Stimulated activated CD4-positive, alpha-beta T cell treated with anti-CD3 and anti-CD28 coated beads, TNF-alpha, amount 100 ng/mL, for 1 hour (primary cell): ENCODE measurements at places on chromosomes 12 and 14.

GRCh38 chr12:107283652-107284051 lies 190.3 kb upstream of the CRY1 start:
- DNase-seq, result no peak

DNA sequence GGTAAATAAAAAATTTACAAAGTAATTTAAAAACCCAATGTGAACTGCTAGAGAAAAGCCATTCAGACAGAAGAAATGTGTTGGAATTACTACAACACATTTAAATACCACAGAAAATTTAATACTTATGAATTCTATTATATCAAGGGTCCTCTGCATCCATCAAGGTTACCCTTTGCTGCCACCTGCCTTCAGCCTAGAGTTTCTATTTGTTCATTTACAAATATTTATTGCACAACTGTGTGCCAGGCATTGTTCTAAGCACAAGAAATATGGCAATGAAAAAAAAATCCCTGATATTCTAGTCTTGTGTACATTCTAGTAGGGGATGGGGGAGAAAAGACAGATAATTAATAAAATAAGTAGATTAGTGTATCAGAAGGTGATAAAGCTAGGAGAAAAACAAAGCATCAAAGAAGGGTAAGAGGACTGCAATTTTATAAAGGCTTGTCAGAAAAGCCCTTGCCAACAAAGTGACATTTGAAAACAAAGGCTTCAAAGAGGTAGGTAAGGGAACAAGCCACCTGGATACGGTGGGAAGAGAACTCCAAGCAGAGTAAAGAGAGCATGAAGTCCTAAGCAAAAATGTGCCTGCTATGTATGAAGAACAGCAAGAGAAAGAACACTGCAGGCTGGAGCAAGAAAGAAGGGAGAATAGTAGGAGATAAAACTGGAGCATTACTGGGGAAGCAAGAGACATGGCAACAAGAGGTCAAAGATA lies 59.1 kb upstream of the SLC6A13 start:
- no peak for DNase-seq

- no peak for DNase-seq
Measured at GRCh38 chr14:49977126-49977841, 84.4 kb downstream of the ARF6 start.

DNA sequence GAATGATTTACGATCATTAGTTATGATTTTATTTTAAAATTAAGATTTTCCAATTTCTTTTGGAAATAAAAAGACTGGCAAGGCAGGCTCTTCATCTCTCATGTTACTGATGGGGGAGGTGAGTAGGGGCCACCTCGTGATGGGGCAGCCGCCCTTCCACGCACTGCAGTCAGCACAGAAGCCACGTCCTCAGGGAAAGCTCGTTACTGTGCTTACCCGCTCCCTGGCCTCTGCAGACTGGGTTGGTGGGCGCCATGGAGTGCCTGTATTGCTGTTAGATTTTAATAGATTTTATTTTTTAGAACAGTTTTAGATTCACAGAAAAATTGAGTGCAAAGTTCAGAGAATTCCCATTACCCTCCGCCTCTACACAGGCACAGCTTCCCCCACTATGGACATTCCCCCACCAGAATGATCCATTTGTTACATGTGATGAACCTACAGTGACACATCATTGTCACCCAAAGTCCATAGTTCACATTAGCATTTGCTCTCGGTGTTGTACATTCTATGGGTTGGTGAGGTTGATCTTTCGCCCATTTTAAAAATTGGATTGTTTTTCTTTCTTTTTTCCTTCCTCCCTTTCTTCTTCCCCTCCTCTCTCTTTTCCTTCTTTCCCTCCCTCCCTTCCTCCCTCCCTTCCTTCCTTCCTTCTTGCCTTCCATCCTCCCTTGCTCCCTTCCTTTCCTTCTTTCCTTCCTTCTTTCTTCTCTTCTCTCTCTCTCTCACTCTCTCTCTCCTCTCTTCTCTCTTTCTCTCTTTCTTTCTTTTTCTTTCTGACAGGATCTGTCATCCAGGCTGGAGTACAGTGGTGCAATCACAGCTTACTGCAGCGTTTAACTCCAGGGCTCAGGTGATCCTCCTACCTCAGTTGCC lies 30.7 kb downstream of the ADGRD1 start:
- no peak for DNase-seq

GRCh38 chr12:51980809-51981127 lies 26.0 kb upstream of the TAMALIN start:
- DNase-seq, result no peak

DNA sequence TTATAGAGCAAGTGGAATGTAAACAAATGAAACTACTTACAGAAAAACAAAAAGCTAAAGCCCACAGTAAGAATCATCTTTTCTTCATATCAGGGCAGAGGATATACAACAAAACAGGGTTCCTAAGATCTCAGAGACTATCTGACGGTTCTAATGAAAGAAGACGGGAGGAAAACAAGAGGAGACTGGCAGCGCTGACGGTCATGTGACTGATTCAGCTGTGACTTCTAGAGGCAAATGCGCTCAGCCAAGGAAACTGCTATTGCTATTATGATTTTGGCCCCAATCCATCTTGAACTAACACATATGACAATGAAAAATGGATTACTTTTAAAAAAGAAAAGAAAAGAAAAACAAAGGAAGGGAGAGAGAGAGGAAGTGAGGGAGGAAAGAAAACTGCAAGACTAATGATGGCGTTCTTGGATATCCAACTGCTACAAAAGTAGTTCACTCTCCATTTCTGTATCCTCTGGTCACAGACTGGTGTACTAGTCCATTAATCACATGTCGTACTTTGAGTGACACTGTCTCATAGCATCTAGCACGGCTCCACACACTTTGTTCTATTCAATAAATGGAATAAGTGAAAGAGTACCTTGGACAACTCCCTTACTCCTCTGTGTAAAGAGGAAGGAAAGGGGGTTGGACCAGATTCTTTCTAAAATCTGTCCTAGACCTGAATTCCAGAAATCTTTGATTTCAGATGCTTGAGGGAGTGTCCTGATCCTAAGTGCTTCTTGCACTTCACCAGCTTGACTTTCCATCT lies 119.3 kb downstream of the DAD1 start:
- DNase-seq, result no peak

- DNase-seq, result no peak
Measured at GRCh38 chr12:79532907-79533288, 157.9 kb downstream of the PAWR start.

DNA sequence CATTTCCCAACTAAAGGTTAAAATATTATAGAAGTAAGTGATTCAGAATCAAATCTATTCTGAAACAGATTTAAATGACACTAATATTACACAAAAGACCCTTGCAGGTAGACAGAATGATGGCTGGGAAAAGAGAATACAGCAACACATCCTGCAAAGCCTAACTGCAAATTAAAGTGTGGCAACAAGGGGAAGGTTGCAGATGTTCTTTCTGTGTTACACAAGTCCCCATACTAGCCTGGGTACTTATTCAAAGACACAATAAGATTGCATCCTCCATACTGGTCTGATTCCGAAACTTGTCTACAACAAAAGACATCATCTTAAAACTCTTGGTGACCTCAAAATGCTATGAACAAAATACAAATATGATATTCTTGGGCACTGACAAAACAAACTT lies 50.5 kb downstream of the R3HDM2 start:
- DNase-seq, result no peak

DNA sequence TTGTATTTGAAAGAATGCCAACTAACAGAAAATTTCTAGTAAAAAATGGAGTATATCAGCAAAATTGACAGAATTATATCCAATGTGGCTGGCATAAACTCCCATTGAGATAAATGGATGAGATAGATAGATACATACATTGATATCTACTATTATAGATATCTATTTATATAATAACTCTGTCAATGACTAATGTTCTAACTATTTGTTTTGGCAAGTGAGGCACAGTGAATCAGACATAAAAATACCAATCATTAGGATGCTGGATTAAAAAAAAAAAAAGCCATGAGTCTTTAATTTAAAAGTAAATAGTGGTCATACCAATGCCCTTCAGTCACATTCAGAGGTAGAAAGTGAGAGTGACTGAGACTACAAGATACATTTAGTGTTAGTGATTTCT lies 33.7 kb upstream of the GLIPR1 start:
- no peak for DNase-seq

- no peak for DNase-seq
Measured at GRCh38 chr12:119573086-119573485, 20.5 kb upstream of the TMEM233 start.

DNA sequence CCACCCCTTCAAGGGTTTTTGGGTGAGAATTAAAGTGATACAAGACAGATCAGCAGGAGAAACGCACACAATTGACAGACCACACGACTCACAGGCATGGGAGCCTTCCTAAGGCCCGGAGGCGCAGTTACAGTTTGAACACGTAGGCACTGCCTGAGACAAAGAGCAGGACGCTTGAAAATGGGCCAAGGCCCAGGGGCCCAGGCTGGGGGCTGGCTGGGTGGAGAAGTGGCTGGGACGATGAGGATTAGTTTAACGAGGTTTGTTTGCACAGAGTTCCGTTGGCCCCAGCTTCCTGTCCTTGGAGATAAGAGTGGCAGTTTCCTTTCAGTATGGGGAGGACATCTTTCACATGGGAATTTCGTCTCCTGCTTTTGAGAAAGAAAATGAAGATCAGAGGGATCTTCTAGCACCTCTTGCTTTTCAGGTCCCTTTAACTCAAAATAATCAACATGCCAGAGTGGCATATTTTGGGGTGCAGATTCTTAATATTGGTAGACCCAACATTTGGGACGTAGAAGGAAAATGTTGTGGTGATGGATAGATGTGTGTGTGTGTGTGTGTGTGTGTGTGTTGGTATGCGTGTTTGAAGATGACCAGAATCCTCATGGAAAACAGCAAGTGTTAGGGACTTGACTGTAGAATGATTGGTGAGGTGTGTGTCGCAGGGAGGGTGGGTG lies 44.6 kb downstream of the DLK1 start:
- DNase-seq, result no peak

DNA sequence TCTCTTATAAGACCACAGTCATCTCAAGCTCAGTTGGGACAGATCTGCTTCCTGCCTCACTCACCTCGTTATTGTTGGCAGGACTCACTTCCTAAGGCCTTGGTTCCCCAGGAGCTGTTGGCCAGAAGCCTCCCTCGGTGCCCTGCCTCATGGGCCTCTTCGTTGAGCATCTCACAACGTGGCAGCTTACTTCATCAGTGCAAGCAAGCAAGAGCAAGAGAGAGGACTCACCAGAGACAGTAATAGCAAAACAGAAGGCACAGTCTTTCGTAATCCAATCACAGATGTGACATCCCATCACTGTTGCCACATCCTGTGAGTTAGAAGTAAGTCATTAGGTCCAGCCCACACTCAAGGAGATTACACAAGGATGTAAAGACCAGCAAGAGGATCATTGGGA lies 5.1 kb upstream of the NUMB start:
- DNase-seq, result no peak

DNA sequence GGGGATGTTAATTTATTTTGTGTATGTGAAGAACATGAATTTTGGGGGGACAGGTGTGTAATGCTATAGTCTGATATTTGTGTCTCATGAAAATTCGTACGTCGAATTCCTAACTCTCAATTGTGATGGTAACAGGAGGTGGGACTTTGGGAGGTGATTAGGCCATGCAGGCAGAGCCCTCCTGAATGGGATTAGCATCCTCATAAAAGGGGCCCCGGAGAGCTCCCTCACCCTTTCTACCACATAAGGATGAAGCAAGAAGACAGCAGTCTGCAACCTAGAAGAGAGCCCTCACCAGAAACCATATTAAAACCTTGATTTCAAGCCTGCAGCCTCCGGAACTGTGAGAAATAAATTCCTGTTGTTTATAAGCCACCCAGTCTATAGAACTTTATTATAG lies 165.4 kb downstream of the MDGA2 start:
- no peak for DNase-seq

DNA sequence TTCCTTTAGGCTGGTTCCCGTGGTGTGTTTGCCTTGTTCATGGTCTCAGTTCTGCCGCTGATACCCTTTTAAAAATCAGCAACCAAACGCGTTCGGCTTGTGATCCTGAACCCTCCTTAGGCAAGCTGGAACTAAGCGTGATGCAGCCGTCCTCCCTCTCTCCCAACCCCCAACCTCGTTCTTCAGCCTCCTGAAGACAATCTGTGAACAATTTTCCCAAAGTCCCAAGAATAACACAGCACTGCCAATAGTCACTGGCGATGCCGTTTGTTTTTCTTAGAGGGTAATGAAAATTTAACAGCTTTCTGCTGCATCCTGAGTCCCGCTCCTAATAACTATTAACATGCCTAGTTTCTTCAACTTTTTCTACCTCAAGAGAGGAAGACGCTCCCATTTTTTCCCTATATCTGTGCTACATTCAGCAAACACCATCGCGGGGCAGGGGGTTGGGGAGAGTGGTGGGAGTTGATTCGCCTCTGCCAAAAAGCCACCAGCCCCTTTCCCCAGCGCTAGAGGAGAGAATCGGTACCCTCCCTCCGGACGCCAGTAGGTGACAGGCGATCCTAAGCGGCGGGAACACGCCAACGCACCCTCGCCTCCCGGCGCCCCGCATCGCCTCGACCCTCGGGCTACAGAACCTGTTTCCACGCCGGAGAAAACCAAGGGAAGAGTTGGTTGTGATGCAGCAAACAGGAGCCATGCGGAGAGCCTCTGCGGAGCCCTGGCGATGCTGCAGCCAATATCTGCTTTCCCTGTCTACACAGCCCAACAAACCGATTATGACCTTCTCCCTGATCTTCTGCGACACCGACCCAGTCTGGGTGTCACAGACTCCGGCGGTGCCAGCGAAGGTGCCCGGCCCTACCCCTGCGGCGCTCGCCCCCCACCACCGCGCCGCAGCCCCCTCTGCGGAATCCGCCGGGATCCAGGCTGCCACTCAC lies 752 bp downstream of the PRICKLE1 start:
- DNase-seq, result no peak

GRCh38 chr14:59274991-59275391 lies 86.5 kb downstream of the DAAM1 start:
- no peak for DNase-seq

DNA sequence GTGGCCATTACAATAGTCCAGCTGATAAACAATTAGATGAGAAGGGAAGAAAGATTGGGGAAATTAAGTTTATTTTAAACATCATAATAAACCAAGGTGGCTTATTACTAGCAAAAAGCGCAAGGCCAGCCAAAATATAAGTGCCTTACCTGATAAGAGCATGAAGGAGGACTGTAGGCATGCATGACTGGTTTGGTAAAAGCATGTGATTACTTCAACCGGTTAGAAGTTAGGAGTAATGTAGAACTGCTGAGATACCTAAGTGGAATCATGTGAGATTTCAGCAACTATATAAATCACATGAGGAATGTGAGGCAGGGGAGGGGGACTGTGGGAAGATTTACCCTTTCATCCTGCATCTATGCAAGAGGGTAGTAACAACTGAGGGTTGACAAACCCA lies 59.7 kb upstream of the CCDC196 start:
- DNase-seq, result no peak

GRCh38 chr14:90720336-90720735 lies 95.9 kb downstream of the TTC7B start:
- no peak for DNase-seq

- no peak for DNase-seq
Measured at GRCh38 chr12:130339951-130340350, 2.3 kb downstream of the PIWIL1 start.

- no peak for DNase-seq
Measured at GRCh38 chr12:124679533-124680371, 112.3 kb upstream of the NCOR2 start.
